Stimulated activated CD4-positive, alpha-beta T cell treated with anti-CD3 and anti-CD28 coated beads, Interleukin-4, amount 100 ng/mL, for 4 hours (primary cell): ENCODE measurements at places on chromosomes 4 and X.

GRCh38 chr4:138188406-138189084 is 53.6 kb downstream of the SLC7A11 start:
- no peak for DNase-seq

DNA sequence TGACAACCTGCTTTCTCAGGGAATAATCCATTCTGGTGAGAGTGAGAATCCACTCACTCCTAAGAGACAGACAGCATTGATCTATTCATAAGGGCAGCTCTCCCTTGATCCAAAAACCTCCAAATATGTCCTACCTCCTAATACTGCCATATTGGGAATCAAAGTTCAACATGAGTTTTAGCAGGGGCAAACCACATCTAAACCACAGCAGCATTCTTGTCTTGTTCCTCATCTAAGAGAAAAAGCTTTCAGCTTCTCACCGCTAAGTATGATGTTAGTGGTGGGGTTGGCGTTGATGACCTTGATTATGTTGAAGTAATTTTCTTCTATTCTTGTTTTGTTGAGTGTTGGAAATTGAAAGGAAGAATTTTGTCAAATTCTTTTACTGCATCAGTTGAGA is 69.6 kb downstream of the SERTM2 start:
- no peak for DNase-seq

DNA sequence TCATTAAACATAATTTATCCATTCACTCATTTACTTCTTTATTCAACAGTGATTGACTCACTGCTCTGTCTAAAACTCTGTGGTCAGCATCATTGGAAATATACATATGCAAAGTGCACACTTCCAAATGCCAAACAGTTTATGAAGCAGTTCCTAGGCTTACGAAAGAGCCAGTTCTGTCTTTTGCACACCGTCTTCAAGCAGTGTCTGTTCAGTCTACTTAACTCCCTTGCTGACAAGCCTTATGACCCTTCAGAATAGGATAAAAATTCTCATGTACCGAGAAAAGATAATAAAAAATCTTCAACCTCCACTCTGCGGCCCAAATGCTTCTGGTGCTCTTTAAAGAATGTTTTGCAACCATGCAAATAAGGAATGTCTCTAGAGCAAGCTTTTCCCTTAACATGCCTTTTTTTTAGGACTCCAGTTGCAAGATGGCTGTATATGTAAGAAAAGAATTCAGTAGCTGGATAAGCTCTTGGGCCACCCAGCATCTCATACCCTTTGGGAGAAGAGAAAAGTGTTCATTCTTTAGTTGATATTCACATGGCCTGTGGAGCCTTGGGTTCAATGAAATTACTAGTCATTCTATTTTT is 1037.0 kb upstream of the SLIT2 start:
- DNase-seq = no peak

- no peak for DNase-seq
Observed at GRCh38 chr4:2832309-2832980, 11.2 kb upstream of the ADD1 start.

- DNase-seq = no peak
Observed at GRCh38 chr4:56611501-56611900, 69.6 kb downstream of the HOPX start.

DNA sequence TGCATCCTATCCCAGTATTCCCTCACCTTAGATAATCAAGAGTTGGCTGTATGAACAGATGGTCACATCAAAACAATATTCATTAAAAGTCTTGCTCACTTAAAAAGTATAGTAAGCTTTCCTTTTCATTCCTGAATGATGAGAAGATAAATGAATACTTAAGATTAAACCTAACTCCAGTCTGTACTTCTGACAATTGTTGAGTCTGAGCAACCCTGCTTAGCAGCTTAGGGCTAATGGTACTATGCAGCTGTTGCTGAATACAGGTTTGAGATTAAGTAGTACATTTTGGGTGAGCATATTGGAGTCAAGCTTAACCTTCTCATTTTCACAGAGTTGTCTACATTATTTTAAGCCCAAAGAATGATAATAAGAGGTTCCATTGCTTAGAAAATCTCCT is 121.7 kb upstream of the ETNPPL start:
- no peak for DNase-seq

DNA sequence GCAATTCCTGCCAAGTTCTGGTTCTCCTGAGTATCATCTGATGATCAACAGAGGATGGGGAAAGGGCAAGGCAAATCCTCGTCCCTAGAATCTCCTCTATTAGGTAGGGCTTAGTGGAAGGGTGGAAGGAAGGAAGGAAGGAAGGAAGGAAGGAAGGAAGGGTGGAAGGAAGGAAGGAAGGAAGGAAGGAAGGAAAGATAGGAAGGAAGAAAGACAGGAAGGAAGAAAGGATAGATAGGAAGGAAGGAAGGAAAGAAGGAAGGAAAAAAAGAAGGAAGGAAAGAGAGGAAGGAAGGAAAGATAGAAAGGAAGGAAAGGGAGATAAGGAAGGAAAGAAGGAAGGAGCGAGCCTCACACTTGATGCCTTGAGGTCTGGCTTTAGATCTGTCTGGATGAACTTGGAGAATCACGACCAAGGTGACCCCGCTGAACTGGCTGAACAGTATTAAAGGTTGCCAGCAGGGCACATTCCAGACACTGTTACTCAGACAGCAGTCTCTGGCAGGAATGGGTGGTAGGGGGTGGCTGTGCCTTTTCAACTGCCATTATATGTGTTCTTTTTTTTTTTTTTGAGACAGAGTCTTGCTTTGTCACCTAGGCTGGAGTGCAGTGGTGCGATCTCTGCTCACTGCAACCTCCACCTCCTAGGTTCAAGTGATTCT is 57.1 kb downstream of the MAP7D2 start:
- DNase-seq = no peak

- DNase-seq = no peak
Observed at GRCh38 chr4:1349359-1350168, 2.6 kb downstream of the UVSSA start.

DNA sequence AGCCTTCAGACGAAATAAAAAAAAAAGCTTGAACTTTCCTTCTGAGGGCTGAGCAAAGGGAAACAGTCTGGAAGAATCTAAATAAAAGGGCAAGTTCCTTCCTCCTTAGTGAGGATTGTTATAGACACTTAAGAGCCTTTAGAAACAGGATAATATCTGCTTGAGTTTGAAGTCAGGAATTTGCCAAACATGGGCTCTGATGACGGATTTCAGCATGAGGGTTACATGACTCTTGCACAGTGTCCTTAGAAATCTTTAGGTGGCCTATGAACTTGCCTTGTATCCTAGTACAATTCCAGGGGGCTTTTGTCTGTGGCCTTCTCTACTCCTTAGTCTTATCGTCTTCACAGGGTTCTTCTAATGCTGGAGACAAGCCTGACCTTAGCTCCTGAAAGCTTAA is 94.1 kb downstream of the RLIM start:
- DNase-seq = no peak

GRCh38 chr4:100588076-100588475 is 70.3 kb upstream of the EMCN start:
- no peak for DNase-seq

GRCh38 chr4:169745291-169745690 is 12.5 kb downstream of the HPF1 start:
- no peak for DNase-seq

DNA sequence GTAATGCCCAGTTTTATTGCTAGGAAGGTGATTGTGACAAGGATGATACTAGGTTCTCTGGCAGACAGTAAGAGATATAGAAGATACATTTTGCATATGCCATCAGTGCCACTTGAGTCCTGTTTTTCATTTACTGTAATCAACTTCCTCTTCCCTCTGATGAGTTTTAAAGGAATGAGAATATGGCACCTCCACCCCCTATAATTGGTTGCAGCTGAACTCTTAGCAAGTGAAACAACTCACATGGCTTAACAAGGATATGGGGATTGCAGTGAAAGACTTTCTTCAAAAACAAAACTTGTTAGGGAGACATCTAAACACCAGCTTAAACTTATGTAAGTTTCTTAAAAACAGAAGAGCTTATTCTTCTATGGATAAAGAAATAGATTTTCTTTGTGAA is 90.0 kb downstream of the AREG start:
- DNase-seq = no peak

DNA sequence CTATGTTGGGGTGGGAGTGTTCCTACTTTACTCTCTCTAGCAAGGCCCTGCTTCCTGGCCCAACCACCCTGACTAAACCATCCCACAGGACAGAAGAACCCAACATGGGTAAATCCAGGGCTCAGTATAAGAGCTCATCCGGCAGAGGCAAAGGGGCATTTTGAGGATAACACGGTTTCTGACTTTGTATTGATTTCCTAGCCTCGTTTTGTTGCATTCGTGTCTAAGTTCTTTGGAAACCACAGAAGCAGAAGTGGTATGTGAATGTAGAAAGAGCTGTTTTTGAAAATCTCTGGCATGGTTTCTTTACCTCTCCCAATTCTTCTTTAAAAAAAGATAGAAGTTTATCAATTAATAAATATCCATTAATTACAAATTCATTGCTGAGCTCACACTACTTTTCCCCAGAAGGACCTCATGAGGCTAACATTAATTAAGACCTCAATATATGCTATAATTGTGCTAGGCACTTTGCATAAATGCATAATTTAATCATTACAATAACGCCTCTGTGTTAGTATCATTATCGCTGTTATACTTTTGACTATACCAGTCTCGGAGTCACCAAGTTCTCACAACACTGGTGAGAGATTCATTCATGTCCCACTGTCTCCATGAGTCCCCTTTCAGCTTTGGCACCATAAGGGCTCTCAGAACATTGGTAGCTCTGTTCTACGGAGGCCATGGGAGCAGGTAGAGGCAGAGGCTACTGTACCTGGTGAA is 5.8 kb upstream of the CLNK start:
- no peak for DNase-seq

- no peak for DNase-seq
Observed at GRCh38 chrX:154986826-154987575, 35.5 kb downstream of the F8 start.

DNA sequence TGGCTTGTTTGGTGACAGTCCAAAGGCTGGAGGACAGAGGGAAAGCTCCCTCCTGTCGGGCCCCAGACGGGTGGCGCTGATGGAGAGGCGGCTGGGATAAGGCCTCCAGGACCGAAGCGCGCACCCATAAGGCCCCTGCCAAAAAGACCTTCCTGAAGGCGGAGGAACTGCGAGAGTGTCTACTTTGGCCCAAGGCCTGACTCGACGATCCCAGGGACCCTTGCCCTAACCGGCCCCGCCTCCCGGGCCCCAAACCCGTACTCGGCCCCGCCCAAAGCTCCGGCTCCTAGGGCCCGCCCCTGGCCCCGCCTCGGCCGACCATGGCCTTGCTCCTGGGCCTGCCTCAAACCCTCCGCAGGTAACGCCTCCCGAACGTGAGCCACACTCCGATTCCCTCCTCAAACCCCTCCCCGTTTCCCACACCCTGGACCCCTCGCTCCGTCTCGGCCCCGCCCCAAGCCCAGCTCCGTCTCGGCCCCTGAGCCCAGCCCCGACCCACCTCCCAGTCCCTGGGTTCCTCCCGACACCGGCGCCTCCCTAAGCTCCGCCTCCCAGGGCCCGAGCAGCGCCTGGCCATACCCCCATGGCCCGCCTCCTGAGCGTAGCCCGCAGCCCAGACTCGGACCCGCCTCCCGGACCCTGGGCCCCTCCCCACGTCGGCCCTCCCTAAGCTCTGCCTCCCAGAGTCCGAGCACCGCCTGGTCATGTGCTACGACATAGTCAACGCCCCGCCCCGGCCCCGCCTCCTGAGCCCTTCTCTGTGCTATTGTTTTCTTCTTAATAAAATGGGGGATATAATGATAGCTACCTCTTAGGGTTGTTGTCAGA is 90.0 kb upstream of the DRD5 start:
- peak; percentile 86 for DNase-seq

DNA sequence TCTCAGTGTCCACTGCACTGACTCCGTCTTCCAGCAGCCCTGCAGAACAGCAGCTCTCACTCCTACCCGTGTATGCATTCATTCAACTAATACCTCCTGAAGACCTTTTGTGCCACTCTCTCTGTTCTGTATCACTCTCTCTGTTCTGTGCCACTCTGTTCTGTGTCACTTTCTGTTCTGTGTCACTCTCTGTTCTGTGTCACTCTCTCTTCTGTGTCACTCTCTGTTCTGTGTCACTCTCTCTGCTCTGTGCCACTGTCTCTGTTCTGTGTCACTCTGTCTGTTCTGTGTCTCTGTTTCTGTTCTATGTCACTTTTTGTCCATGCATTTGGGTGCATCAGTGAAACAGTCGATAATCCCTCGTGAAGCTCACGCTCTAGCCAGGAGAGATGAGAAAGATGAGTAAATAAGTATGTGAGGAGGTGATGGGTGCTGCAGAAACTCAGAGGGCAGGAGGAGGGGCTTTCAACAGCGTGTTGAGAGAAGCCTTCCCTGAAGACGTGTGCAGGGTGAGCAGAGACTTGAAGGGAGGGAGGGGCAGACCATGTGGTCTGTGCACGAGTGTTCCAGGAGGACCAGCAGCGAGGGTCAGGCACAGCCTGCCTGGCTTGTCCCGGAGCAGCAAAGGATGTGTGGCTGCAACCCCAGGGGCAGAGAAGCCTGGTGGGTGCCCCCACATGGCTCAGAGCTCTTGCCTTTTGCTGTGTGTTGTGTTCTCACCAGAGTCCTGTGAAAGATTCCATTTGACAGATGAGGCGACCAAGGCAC is 8.9 kb downstream of the PIGG start:
- no peak for DNase-seq

DNA sequence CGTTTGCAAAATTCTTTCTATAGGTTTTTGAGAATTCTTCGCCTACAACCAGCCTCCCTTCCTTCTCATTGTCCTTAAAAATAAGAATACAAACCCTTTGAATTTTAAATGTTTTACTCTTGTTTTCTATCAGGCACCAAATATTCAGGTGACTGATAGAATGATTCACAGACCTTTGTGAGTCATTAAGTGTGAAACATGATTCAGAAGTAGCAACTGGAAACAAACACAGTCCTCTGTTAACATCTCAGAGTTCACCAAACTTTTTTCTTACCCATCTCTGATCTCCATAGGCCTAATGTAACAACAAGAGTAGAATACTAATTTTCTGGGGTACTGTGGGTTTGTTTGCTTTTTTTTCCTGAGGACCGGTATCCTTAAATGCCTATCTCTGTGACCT is 63.4 kb upstream of the MAB21L2 start:
- DNase-seq = no peak

DNA sequence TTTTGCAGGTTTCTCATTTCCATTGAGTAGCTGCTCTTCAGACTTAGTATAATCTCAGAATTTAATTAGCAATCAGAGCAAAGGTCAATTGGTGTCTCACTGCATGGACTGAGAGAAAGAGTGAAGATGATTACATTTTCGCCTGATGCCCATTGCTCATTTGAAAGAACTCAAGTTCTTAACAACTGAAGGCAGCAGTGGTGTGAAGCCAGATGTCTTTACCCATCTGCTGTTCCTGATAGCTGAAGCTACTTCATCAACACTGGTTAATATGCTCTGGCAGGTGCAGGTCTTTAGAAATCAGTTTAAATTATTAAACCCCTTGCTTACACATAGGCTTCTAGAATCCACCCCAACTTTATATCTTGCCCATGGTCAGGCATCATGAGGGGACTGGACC is 64.5 kb upstream of the FRAS1 start:
- no peak for DNase-seq

- no peak for DNase-seq
Observed at GRCh38 chrX:41490446-41490845, 43.3 kb downstream of the NYX start.

DNA sequence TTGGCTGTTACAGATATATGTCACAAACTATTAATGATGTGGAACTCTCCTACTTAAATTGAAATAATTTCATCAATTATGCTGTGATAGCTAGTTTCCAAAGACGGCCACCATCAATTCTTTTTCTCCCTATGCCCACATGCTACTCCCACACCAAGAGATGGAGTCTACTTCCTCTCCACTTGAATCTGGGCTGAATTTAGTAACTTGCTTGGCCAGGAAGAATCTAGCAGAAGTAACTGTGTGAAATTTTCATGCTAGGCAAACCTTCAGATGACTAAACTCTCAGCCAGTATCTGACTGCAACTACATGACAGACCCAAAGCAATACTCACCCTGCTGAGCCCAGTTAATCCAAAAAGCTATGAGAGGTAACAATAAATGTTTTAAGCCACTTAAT is 3.2 kb downstream of the SEPSECS start:
- no peak for DNase-seq
